Tracheal epithelial cell (primary cell): ENCODE measurements at places on chromosomes 11 and 22. TPM values are rescaled to one million over a fixed set of nuclear protein-coding genes. Genes with fewer than 3 reads are reported as not detected.

KLHDC7B gene
- 0.24 and 0.43 TPM in 2 replicates for total RNA-seq

KREMEN1 gene
- total RNA-seq = 6.5 and 7.7 TPM in 2 replicates

IL18 gene
- total RNA-seq = 30.8 and 91.9 TPM in 2 replicates

GPR83 gene
- total RNA-seq = under 0.01 TPM in 2 replicates

MS4A5 gene
- not detected in 2 replicates for total RNA-seq

MOGAT2 gene
- not detected in 2 replicates for total RNA-seq

CYP2D6 gene
- 0.24 and 0.85 TPM in 2 replicates for total RNA-seq

MMP8 gene
- 0.24 TPM in 1 of 2 replicates, not detected in the other for total RNA-seq

CDC42BPG gene
- total RNA-seq = 12.0 and 17.1 TPM in 2 replicates

CDCA5 gene
- 0.43 and 1.7 TPM in 2 replicates for total RNA-seq

REXO2 gene
- total RNA-seq = 73.5 and 162 TPM in 2 replicates

PHLDB1 gene
- total RNA-seq = 10.2 and 18.3 TPM in 2 replicates

ARHGAP8 gene
- total RNA-seq = 21.3 and 28.2 TPM in 2 replicates

APOA4 gene
- not detected in 2 replicates for total RNA-seq

OR51A2 gene
- total RNA-seq = not detected in 2 replicates

SSTR3 gene
- under 0.01 TPM in 1 of 2 replicates, not detected in the other for total RNA-seq

BTG4 gene
- total RNA-seq = 0.48 TPM in 1 of 2 replicates, not detected in the other

IFTAP gene
- 17.4 and 36.2 TPM in 2 replicates for total RNA-seq

MYO7A gene
- total RNA-seq = under 0.01 and 0.24 TPM in 2 replicates

ZBED4 gene
- total RNA-seq = 17.3 and 18.1 TPM in 2 replicates

ACTN3 gene
- total RNA-seq = not detected in 2 replicates

MUC6 gene
- not detected in 2 replicates for total RNA-seq

KDELR3 gene
- 3.2 and 25.3 TPM in 2 replicates for total RNA-seq

DBX1 gene
- not detected in 2 replicates for total RNA-seq

OR51E1 gene
- not detected in 2 replicates for total RNA-seq

DDB1 gene
- total RNA-seq = 231 and 235 TPM in 2 replicates

CAT gene
- total RNA-seq = 36.6 and 38.6 TPM in 2 replicates

SLC37A2 gene
- total RNA-seq = 18.6 and 35.2 TPM in 2 replicates

SOX10 gene
- not detected in 2 replicates for total RNA-seq

KCNJ4 gene
- not detected in 2 replicates for total RNA-seq

RAG2 gene
- total RNA-seq = not detected in 2 replicates

ABTB2 gene
- 0.43 and 13.3 TPM in 2 replicates for total RNA-seq

DGCR6 gene
- 2.2 and 4.5 TPM in 2 replicates for total RNA-seq

HTR3B gene
- total RNA-seq = not detected in 2 replicates

PLEKHA7 gene
- total RNA-seq = 2.3 and 2.7 TPM in 2 replicates

SMC1B gene
- total RNA-seq = not detected in 2 replicates

SPI1 gene
- not detected in 2 replicates for total RNA-seq

NPAT gene
- total RNA-seq = 8.2 and 9.6 TPM in 2 replicates

SNX32 gene
- 0.24 and 0.43 TPM in 2 replicates for total RNA-seq

ZNHIT2 gene
- 21.2 and 22.6 TPM in 2 replicates for total RNA-seq

DEPDC7 gene
- 1.4 and 1.7 TPM in 2 replicates for total RNA-seq

GP1BB gene
- under 0.01 and 3.1 TPM in 2 replicates for total RNA-seq

MMP12 gene
- not detected in 2 replicates for total RNA-seq

LRP4 gene
- total RNA-seq = 8.3 and 8.4 TPM in 2 replicates

CSNK2A3 gene
- total RNA-seq = 2.2 and 5.1 TPM in 2 replicates

SPON1 gene
- 4.6 TPM in 1 of 2 replicates, not detected in the other for total RNA-seq

PRR5L gene
- total RNA-seq = 13.6 and 51.8 TPM in 2 replicates

OR5P2 gene
- total RNA-seq = not detected in 2 replicates

C22orf15 gene
- not detected in 2 replicates for total RNA-seq

HBD gene
- not detected in 2 replicates for total RNA-seq
